ENCODE measurements at places on chromosomes 12 and 14.

DNA sequence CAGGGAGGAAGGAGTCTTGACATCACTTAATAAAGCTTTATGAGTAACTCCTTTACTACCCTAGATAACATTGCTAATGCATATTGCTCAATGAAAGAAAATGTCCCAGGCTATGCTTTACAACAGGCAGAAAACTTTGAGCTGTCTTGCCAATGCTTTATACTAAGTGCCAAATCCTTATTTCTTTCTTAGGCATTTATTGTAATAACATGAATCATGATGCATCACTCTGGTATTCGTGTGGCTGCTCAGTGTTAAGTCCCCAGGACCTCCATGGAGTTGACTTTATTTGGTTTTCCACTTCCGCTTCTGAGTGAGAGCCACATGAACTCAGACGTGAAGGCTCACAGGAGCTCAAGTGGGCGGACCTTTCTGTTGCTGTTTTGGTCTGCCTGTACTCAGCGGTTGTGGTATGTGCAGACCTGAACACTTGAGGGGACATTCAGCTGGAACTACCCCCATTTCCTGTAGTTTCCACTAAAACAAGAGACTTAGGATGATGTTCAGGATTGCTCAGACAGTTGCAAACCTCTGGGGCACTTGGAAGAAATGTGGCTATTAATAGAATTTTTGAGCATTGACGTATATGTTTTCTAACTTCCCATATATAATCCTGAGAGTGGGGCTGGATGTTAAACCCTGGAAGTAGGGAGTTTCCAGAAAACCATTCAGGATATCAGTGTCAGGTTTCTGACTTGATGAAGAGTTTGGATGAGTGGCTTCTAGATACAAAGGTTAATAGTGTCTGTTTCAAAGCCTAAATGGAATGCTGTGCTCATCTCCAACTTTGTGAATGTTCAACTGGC is 258.6 kb downstream of the MSRB3 start:
- no peak for DNase-seq

- DNase-seq: no peak
Measured at GRCh38 chr14:99690636-99691035, 6.5 kb downstream of the CYP46A1 start.

DNA sequence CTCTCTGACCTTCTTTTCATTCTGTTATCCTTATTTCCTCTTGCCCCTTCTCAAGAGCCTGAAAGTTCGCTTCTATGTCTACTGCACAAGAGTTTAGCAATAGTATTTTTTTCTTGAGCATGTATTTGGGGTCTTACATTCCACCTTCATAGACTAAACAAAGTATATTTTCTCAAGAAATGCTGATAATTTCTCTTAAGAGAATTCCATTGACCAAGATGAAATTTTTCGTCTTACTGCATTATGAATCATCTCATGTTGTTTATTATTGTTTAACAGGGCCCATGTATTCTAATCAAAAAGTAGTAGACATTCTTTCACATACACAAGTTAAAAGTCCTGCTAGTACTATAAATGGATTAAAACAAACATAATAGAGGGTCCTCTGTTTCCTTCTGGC is 219.3 kb downstream of the C12orf50 start:
- no peak for DNase-seq

GRCh38 chr14:20485900-20486299 is 16.7 kb downstream of the PNP start:
- no peak for DNase-seq

- DNase-seq: no peak
Measured at GRCh38 chr14:36479344-36479743, 40.7 kb downstream of the NKX2-1 start.

GRCh38 chr14:58465421-58465820 is 37.9 kb downstream of the KIAA0586 start:
- no peak for DNase-seq

DNA sequence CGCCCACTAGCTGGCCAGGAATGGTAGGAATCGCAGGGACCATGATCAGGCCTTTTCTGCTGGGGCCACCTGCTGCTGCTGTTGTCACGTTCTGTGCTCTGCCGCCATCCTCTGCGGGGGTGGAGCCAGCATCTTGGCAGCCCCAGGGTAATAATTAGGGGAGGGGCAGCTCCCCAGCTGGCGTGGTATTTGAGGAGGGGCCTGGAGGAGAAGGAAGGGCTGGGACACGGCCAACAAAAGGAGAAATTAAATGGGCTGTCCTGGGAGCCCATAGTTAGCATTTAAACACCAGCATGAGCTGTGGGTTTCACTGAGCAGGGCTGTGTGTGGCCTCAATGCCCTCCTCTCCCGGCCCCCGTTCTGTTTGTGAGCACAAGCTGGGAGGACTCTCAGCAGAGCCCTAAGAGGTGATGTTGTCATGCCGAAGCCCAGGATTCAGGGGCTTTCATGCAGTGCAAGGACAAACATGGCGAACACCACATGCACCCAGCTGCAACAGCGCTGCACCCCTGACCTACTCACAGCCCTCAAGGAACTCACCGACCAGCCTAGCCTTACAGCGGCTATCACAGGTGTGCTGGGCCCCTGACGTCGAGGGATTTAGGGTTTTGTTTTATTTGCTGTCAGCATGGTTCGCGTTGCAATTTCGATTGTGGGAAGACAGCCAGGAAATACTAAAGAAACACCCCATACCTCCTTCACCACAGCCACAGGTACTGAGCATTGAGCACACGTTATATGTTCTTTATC is 324.3 kb downstream of the CACNA1C start:
- DNase-seq: no peak

- DNase-seq: no peak
Measured at GRCh38 chr12:109052097-109052413, 321 bp upstream of the USP30 start.

GRCh38 chr14:63510538-63510937 is 32.6 kb downstream of the PPP2R5E start:
- no peak for DNase-seq

- no peak for DNase-seq
Measured at GRCh38 chr14:34018564-34019244, 67.8 kb upstream of the EGLN3 start.

GRCh38 chr14:104512061-104512460 is 67.5 kb upstream of the C14orf180 start:
- DNase-seq: no peak

- DNase-seq: no peak
Measured at GRCh38 chr14:95294834-95295599, 24.7 kb downstream of the CLMN start.

DNA sequence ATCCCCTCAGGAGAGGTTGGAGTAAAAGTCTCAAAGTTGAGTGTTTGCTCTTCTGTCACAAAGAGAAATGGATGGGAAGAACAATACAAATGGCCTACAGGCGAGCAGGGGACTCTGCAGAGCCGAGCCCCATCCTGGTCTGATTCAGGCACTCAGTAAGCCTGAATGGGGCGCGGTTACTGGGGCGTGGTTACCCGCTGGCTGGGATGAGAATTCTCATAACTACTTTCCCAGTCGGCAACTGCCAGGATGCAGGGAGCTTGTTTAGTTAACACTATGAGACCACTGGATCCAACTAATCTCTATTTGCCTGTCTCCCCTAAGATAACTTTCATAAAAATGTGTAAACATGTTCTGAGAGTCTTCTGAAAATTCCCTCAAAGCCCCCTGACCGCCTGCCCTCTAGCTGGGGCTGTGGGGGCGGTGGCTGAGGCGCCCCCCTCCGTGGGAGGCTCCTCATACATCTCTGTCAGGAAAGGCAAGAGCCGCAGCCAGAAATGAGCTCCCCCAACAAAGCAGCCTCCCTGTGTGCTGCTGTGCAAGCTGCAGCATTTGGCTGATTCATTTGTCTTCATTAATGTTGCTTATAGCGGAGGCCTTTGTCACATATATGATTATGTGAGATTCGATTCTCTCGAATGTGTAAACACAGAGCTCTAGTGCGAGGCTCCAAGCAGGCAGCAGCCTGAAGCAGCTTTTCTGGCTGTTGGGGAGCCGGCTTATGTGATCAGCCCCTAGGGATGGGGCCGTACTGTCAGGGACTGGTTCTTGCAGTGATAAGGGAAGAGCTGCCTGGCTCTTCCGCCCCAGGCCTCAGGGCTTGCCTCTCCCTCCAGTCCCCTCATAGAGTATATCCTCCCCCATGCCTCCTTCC is 126.1 kb upstream of the ARHGAP5 start:
- DNase-seq: no peak

DNA sequence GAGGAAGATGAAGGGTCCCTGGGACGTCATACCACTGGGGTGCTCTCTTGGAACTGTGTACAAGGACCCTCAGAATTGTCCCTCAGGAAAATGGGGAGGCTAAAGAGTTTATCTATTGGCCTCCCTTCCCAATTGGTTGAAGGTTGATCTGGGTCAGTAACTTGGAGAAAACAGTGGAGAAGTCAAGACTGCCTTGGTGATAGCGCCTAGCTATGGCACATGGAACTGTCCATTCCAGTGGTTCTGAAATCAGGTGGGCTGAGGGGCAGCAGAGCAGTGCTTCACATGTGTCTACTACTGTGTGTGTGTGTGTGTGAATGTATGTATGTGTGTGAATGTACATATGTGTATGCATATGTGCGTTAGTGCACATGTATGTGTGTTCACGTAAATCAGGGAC is 316.1 kb downstream of the AACS start:
- no peak for DNase-seq

DNA sequence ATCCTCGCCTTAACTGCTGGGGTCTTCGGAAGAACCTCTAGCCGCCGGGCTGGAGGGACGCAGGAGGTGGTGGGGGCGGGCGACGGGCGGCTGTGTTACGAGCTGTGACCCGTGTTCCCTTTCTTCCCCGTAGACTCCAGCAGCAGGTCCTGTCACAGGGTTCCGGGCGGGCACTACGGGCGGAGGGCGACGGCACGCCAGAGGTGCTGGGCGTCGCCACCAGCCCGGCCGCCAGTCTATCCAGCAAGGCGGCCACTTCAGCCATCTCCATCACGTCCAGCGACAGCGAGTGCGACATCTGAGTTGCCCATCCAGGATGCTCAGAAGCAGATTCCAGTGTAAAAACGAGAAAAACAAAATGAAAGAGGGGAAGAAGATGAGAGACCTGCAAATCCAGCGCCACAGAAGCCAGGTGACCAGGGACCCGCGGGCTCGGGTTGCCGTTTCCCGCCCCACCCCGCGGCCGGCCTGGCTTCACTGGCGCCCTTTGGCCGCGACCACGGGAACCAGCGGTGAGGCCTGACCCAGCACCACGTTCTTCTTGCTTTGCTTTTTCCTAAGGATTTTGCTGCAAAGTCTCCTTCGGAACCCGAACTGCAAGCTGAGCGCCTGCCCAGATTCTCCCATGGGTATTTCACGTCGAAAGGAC is 2.1 kb downstream of the SIX6 start:
- DNase-seq: no peak

DNA sequence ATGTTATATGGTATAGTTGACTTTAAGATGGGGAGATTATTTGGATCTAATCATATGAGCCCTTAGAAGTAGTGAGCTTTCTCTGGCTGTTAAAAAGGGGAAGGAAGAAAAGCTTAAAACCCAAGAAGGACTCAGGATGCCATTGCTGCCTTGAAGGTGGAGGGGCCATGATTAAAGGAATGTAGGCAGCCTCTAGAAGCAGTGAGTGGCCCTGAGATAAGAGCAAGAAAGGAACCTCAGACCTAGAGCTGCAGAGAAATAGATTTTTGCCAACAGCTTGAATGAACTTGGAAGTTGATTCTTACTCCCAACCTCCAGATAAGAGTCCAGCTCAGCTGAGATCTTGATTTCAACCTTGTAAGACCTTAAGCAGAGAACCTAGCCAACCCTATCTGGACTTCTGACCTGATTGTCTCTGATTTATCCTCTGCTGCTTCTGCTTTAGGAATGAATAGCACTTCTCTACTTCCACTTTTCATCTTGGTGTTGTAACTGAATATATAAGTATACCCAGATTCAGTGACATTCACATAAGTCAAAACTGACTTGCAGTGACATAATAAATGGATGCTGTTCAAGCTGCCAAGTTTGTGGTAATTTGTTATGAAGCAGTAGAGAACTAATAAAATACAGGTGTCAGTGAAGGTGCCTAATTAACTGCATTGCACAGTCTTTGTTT is 33.5 kb downstream of the RAD51B start:
- no peak for DNase-seq

DNA sequence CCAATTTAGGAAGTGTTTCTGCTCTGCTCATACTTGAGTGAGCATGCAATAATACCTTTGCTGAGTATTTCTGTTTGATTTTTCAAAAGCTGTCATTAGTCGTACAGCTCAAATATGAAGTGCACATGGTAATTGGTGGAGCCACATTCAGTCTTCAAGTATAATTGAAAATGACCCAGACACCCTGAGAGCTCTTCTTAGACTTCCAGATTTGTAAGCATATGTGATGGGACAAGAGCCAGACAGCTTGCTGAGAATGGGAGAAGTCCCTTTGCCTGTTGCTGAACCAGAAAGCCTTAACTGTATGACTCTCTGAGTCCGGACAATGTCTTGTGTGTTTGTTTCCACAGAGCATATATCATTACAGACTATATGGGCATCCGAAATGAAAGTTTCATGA is 307.3 kb downstream of the TMEM117 start:
- DNase-seq: no peak

DNA sequence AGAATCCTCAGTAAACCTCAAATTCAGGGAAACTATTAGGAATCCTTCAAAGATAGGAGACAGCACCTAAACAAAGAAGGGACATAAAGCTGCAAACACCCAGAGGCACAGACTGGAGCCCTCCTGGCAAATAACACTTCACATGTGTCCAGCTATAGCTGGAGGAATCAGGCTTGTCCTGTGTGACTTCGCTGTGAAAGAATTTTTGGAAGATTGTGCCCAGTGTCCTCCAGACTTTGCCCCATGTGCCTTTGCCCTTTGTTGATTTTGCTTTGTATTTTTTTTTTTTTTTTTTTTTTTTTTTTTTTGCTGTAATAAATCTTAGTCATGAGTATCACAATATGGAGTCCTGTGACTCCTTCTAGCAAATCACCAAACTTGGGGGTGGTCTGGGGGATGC is 136.8 kb downstream of the KCNH5 start:
- no peak for DNase-seq

DNA sequence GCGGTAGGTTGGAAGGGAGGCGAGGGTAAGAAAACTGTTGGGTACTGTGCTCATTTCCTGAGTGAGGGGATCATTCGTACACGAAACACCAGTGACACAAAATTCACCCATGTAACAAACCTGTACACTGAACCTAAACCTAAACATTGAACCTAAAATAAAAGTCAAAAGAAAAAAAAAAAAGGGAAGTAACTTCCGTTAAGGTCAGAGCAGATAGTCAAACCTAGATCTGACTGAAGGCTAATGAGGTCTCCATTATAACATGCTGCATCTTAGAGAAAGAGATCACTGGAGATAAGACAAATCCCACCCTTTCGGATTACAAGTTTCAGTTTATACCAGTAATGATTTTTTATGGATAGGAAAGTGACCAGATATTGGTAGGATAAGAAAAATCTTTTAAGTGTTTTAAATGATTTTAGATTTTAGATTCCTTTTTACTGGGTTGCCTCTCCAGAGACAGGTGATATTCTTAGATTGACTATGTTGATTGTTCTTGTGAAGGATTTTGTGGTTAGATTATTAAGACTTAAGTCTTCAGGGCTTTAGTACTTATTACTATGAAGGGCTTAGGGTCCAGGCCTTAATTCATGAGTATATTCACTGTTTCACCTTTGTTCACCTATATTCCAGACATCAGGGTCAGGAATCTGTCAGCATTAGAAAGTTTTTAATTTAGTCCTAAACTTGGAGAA is 11.2 kb upstream of the NCKAP1L start:
- no peak for DNase-seq
